ENCODE measurements at places on chromosomes 4 and X.

- DNase-seq: no peak
These were observed 38.6 kb upstream of the NAP1L5 start for GRCh38 chr4:88736264-88736663.

GRCh38 chr4:139455126-139455538, 1.2 kb downstream of the RAB33B start:
- DNase-seq: no peak

- DNase-seq: no peak
These were observed 97.1 kb downstream of the MGST2 start for GRCh38 chr4:139762720-139763119.

DNA sequence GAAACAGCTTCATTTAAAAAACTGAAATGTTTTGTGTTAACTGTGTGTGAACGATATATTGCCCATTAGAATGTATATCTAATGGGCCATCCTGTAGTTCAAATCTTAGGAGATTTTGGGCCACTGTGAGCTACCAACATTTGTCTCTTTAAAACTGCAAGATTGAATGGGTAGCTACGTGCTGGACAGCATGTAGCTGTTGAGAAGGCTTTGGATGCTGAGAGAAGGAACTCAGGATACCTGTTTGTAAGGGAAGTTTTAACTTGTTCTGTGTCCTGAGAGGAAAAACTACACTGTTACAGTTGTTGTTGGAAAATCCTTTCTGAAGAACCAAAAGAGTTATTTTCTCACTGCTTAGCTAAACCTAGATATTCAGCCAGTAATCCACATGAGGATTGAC, 45.9 kb downstream of the PDLIM5 start:
- no peak for DNase-seq

DNA sequence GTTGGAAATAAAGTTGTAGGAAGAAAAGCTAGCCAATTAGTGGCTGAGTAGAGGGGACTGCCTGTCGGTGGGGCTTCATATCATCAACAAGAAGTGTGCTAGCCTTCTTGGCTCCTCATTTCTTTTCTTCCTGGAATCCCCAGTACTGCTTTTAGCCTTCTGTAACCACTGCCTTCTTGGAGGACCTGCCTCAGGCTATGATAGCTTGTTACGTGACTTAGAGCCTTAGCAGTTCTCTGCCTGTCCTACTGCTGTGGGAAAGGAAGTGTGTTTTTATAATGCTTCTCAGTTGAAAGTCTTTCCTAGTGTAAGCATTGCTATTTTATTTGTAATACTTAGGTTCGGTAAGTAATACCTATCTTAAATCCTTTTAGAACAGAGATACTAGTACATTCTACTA, 61.9 kb downstream of the LARP1B start:
- no peak for DNase-seq

GRCh38 chr4:972651-973424, 531 bp downstream of the DGKQ start:
- no peak for DNase-seq

- DNase-seq: no peak
These were observed 255 bp downstream of the GYG2 start for GRCh38 chrX:2828959-2829411.
